ENCODE measurements at places on chromosomes 7 and 10.

GRCh38 chr10:6035931-6036575 is 26.1 kb downstream of the IL2RA start:
- DNase-seq: no peak

DNA sequence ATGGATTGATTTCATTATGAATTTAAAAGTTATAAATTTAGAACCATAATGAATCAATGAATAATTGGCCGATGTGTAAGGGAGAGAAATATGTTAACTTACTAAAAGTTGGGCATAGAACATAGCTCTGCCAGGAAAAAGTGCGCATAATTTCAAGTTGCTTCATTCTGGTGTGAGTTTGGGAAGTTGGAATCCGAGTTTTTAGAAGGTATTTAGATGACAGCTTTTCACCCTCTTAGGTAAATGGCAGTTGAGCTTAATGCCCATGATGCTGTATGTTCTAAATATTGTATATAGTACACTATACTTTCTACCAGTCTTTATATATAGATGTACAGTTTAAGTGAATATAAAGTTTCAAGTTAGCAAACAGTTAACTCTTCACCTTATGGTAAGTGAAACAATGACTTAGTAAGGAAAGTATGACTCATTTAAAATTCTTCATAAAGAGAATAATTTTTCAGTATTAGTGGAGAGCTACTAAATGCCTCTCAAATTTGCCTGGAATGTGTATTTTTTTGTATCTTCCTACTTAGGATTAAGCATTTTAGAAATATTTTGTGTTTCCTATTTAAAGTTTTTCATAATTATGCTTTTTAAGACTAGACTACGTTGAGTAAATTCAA is 1.6 kb downstream of the C1GALT1 start:
- no peak for DNase-seq

DNA sequence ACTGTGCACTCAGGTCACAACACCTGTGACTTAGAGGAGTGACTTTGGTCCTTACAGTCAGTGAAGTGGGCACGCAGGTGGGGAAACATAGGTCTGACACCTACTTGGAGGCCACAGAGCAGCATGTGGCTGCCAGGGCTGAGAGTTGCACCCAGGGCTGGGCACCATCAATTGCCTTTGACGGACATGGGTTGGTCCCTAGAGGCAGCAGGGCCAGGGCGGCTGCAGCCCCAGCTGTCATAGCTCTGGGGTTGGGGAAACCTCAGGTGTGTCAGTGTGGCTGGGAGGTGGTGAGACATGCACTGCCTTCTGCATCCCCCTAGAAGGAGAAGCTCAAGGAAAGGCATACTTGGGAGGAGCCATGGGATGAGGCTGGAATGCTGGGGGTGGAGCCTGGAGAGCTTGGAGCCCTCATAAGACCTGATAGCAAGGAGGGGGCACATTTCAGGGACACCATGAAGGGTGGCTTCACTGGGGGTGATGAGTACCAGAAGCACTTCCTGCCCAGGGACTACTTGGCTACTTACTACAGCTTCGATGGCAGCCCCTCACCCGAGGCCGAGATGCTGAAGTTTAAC is at the start of gene INMT:
TSS of gene INMT (plus strand) at position 440 of the 578 bp plus-strand sequence. CDS start at position 456, 16 bp downstream.
- no peak for DNase-seq

GRCh38 chr7:137687556-137688265 is 159.1 kb downstream of the DGKI start:
- DNase-seq: no peak

DNA sequence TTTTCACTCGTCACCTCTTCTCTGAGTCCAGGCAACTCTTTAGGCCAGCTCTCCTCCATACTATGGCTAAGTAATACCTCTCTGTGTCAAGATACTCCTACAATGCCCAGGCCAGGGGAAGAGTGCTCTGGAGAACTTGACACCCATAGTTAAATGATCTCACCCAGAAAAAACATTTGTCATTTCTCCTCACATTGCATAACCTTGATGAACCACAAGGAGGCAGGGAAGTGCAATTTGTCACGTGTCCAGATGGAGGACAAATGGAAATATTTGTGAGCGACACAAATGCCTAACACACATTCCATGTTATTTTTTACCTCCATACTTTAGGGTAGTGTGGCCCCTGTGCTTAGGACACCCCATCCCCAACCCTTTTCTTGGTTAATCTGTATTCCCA is 78.3 kb downstream of the HTR7 start:
- peak; percentile 17 for DNase-seq

DNA sequence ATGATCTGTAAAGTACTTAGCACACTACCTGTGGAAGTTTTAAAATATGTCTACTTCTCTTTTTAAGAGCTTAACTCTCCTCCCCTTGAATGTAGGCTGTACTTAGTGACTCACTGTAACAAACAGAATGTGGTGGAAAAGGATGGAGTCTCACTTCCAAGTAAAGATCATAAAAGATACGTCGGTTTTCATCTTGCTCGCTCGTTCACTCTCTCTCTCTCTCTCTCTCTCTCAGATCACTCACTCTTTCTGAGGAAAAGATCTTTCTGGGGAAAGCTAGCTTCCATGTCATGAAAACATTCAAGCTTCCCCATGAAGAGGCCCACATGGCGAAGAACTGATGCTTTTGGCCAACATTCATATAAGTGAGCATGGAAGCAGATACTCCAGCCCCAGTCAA is 5.5 kb downstream of the CHUK start:
- DNase-seq: no peak

DNA sequence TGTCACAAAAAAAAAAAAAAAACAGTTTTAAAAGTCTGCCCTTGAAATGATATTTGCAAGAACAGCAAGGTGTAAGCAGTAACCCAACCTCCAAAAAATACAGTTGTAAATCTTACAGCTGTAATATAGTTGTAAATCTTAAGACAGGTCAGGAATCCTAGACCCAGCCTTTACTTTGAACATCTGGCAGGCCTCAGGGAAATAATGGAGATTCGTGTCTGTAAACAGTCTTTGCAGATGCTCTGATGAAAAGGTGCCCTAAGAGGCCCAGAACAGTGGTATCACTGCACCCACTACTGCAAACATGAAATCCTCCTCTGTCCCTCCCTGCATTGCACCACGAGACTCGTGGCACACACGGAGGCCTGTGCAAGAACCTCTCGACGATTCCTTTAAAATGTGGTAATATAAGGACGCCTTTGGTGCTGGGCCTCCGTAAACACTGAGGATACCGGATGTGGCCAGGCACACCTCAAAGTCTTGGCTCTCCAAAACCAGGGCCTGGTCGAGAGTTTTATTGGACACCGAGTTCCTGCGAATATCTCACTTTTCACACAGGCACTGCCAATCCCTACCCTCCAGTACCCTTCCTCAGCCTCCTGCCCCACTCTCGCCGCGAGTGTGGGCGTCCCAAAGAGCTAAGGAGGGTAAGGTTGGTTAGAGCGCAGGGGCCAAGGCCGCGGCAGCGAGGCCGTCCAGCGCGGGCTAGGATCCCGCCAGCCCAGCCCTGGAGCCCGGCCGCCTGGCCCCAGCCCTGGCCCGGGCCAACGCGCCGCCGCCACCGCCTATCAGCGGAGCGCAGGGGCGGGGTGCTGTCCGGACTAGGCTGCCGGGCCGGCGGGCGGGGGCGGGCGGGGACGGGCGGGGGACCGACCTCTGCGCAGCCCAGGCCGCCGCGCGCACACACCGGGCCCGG is at the start of gene REEP3:
TSS of gene REEP3 (plus strand) at position 902 of the 916 bp plus-strand sequence. CDS start 145 bp downstream, outside the sequence.
- peak; percentile 69 for DNase-seq

DNA sequence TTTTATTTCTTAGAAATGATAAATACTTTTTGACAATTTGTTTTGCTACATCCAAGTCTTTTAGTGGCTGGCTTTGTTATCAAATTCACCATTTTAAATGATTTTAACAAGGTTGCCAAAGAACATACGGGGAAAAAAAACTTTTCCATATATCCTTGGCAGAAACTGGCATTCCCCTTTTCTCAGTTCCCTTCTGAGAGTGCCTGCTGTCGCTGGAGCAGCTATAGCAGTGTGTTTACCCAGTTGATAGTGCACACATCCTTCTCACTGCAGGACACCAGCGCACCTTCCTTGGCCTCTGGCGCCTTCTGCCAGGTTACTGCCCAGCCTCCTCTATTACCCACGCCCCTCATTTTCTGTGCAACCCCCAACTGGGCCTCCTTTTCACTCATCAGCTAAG is 94.1 kb downstream of the ALOX5 start:
- no peak for DNase-seq

DNA sequence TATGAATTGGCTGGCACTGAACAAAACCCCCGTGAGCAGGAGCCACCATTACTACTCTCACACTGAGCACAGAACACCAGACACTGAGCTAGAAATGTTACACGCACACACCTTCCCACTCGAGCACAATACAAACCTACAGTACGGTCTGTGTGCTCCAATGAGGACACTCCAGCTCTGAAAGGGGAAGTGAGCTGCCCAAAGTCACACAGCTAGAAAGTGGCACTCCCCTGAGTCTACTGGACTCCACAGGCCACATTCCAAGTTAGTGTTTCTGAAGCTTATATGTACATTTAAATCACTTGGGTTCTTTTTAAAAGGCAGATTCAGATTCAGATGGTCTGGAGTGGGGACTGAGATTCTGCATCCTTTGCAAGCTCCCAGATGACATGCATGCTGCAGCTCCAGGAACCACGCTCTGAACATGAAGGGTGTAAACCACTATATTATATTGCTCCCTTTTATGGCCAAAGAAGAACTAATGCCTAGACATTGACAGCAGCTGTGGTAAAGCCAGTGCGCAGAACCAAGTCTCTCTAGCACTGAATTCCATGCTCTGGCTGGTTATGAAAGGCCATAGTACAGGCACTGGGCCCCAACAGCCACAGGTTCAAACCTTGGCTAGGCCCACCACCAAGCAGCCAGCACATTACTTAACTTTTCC is 77.1 kb downstream of the FRMPD2 start:
- no peak for DNase-seq

- DNase-seq: no peak
These were observed 35.8 kb downstream of the MINDY3 start for GRCh38 chr10:15824498-15824897.

DNA sequence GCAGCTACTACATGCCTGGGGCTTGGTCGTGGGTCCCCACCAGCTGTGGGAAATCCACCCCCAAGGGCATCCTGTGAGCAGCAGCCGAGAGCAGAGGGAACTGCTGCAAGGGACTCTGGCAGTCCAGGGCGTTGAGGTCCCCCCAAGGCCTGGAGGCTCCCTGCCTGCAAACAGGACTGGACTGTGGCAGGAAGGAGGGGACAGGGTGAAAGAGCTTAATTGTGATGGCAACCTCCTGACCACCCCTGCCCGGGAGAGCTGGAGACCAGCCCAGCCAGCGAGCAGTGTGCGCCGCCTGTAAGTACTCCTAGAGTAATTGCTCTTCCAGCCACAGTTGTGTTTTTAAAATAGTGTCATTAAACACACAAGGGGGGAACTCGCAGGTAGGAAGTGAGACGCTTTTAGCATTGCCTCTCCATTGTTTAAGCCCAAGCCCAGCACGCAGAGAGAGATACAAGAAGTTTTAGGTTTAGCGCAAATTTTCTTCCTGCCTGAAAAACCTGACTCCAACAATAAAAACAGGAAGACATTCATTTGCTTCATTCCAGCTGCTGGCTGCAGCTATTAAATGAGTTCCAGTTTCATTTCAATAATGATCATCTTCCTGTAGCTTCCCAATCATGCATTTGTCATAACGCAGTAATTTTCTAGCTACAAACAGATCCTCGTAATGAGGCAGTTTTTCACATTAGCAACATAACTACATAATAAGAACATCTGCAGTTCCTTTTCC is 111.1 kb downstream of the EBF3 start:
- no peak for DNase-seq

GRCh38 chr7:25389489-25390106 is 161.3 kb upstream of the NPVF start:
- DNase-seq: peak; percentile 37

DNA sequence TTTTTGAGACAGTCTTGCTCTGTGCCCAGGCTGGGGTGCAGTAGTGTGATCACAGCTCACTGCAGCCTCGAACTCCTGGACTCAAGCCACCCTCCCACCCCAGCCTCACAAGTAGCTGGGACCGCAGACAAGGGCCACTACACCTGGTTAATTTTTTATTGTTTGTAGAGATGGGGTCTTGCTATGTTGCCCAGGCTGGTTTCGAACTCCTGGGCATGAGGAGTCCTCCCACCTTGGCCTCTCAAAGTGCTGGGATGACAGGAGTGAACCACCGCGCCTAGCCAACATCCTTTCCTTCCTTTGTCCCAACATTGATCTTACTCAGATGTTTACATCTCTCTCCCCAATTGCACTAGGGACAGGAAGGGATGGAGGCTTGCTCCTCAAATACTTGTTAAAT is 3.3 kb downstream of the GTF2IRD1 start:
- DNase-seq: no peak

DNA sequence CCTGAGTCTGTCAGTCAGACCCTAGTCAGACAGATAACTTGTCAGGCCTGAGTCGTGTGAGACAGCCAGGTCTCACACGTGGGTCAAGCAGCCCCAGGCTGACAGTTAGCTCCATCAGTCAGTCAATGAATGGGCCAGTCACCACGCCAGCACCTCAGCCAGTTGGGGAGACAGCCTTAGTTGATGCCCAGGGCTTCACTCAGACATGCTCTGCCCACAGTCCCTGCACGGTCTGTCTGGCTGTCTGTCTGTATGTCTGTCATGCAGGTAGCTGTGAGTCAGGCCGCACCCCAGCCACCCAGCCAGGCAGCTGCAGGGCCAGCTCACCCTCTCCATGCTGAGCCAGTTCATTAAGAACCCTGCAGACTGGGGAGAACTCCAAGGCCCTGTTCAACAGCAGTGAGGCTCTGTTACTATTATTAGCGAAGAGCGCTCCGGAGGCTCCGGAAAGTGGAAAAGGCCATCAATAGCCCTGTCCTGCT is 141.1 kb upstream of the PCBD1 start:
- no peak for DNase-seq

GRCh38 chr10:120641695-120642094 is 184.7 kb downstream of the PLPP4 start:
- DNase-seq: no peak

- peak; percentile 68 for DNase-seq
These were observed 12.3 kb upstream of the ASB4 start for GRCh38 chr7:95473276-95473985.

DNA sequence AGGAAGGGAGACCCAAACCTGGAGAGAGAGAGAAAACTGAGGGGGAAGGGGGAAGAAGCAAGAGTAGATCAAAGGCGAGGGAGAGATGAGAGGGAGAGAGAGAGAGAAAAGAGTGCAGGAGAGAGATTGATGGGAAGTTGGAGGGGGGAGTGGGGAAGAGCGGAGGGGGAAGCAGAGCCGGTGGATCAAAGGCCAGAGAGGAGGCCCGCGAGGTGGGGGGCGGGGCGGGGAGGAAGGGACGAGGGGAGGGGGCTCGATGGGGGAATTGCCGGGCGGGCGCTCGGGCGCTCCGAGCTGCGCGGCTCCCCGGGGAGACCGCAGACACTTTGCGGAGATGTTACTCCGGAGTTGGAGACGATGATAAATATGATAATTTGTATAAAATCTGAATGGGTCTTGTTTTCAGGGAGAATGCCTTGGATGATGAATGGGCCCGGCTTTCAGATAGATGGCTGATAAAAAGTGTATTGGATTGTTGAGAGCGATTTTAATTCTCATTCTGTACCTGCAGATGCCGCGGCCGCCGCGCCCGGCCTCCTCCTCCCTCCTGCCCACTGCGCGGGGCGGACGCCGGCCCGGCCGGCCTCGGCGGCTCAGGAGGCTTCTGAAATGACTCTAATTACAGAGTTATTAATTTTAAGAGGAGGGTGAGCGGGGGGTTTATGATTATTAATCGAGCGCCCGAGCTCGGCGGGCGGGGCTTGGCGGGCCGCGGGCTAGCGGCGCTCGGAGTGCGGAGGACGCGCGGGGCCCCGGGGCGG is 21.4 kb upstream of the PAX2 start:
- DNase-seq: no peak

GRCh38 chr7:90629297-90629918 is 33.3 kb downstream of the CDK14 start:
- peak; percentile 47 for DNase-seq

GRCh38 chr10:71767420-71768035 is 5.8 kb downstream of the VSIR start:
- DNase-seq: no peak

- DNase-seq: no peak
These were observed 50.9 kb downstream of the CCDC3 start for GRCh38 chr10:12950583-12951128.

Data from HAP-1 (cell line).